ENCODE measurements at places on chromosomes 11 and 22. TPM values are rescaled to one million over a fixed set of nuclear protein-coding genes. Genes with fewer than 3 reads are reported as not detected.

GDPD4 gene
- total RNA-seq: not detected

KRTAP5-2 gene
- total RNA-seq: not detected

MGAT3 gene
- total RNA-seq: 6.3 TPM

GRCh38 chr22:46245511-46245910, 4.6 kb downstream of the CDPF1 start:
- peak; percentile 85 for DNase-seq

APLNR gene
- total RNA-seq: 21.0 TPM
